ENCODE measurements at places on chromosomes 11 and 22. TPM values are rescaled to one million over a fixed set of nuclear protein-coding genes. Genes with fewer than 3 reads are reported as not detected.

DNA sequence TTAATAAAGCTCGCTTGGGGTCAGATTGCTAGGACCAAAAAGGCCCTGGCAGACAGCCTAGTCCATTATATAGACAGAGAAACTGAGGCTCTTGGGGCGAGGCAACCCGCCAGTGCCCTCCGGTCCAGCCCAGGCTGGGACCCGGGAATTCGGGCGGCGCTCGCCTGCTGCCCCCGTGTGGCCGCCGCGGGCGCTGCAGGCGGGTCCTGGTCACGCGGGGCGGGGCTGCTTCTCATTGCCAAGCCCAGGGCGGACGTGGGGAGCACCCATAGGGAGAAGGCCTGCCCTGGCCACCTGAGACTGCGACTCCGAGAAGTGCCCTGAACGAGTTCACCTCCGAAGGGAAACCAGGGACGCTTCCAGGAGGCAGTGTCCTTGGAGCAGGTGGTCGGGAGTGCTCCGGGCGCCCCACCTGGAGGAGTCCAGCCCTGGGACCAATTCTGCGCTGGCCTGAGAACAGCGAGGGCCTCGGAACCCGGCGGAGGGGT lies 36.0 kb upstream of the CSNK1E start:
- H3K4me1 ChIP-seq, result peaks cover 7% of the 10 kb centered on the region
- no peaks in the 10 kb centered on the region for H3K36me3 ChIP-seq
- no peak overlapping the region for H3K27ac ChIP-seq
- peaks cover 4% of the 10 kb centered on the region for H3K27me3 ChIP-seq

Gene MPPED1
- total RNA-seq, result not detected

DNA sequence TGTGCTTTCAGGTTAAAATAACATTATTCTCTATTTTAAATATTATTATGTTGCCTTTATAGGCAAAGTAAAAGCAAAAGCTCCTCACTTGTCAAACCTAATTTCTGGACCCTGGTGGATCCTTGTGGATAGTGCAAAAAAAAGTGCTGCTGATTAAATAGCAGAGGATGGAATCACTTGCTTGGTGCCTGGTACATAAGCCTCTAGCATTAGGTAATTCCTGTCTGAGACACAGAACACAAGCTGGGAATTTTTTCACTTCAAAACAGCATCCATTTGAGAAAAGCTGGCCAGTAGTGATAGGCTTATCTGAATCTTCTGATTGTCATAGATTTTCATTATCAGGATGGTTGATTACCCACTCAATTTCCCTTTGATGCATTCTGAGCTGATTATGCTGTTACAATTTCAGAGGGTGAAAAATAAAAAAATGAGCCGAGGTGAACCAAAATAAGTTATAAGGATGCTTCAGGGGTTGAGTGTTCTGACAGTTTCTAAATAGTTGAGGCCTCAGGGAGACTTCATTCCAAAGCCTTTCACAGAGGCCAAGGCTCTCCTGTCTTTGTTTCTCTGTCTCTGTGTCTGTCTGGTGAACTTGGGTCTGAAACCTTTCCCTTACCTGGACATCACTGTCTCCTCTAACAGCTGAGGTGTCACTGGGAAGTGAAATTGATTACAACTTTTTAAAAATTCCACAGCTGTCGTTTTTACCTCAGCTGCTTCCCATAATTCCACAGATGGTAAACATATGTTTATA lies 242.9 kb downstream of the NELL1 start:
- no peak overlapping the region for H3K4me3 ChIP-seq
- no peaks in the 10 kb centered on the region for H3K27me3 ChIP-seq
- peaks cover 4% of the 10 kb centered on the region for H3K36me3 ChIP-seq
- H3K4me1 ChIP-seq, result no peaks in the 10 kb centered on the region
- no peak for DNase-seq

DNA sequence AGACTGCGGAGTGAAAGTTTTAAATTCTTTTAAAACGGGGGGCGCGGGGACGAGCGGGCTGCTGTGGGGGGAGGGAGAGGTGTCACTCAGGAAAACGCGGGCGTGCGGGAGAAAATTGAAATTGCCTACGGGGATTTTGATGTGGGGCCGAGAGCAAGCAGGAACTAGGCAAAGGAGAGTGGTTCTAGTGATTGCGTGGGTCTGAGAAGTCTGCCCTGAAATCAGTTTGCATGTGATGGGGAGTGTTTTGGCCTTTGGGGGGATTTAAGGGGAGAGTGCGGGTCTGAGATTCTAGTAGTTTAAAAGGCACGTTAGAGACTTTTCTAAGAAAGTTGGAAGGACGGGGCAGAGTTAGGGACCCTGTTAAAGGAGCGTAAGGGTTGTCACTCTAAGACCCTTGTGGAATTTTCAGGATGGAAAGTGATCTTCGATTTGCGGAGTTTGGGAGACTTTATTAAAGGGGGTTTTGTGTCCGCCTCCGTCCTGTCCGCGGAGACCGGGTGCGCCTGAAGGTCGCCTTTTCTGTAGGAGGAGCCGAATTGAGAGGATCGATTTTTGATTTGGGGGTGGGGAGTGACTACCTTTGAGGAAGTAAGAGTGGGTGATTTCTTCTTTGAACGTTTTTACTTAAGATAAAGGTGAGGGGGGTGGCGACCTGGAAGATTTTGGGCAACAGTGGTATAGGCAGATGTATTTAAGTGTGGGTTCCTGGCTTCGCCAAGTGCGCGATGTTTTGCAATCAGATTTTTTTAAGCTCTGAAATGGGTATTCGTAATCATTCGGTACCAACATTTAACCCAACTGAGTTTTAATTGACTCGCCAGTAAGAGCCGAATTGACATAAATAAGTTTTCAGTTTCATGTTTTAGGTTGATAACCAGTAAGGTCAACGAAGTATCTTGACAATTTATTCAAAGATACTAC lies 1.1 kb downstream of the EED start:
- no peaks in the 10 kb centered on the region for H3K36me3 ChIP-seq
- DNase-seq, result no peak
- H3K27me3 ChIP-seq, result no peaks in the 10 kb centered on the region
- H3K4me3 ChIP-seq, result no peak overlapping the region
- peaks cover 45% of the 10 kb centered on the region for H3K4me1 ChIP-seq

DNA sequence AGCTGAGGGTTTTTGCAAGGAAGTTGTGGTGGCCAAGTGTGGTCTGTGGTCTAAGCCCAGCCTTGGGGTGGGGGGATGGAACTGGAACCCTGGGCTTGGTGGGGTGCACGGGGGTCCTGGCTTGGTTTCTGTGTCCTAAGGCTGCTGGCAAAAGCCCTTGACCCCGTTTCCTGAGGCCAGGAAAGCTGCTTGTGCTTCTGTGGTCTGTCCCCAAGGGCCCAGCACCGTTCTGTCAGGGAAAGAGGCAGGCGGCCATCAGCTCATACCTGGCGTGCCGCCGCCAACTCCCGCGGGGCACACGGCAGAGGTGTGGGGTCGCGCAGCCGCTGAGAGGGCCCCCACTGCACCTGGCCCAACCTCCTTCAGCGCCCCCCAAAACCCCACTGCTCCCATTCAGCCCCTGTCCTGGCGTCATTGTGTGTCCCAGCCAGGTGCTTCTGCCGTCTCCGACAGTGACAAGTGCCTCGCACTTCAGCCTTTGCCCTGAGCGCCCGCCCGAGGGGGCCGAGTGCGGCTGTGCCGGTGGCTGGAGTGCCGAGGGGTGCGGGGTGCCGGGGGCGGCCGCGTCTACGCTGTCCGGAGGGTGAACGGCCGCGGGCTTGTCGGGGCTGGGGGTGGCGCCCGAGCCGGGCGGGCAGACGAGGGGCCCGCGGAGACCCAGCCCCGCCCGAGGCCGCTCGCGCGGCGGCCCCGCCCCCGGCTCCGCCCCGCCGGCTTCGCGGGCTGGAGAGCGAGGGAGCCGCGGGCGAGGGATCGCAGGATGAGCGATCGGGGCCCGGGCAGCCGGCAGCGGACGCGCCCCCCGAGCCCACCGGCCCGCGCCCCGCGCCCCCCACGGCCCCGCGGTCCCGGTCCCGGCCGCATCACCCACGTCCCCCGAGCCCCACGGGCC lies at the start of gene CNIH2:
CNIH2 (plus strand) TSS at position 705 of the 892 bp plus-strand sequence. CDS start 282 bp downstream, outside the sequence.
- peaks cover 8% of the 10 kb centered on the region for H3K27me3 ChIP-seq
- peak within 1 kb of the TSS; percentile 71 for H3K4me3 ChIP-seq
- H3K4me1 ChIP-seq, result peaks cover 16% of the 10 kb centered on the region
- no peak for DNase-seq
- H3K36me3 ChIP-seq, result peaks cover 7% of the 10 kb centered on the region
- H3K27ac ChIP-seq, result peak within 1 kb of the TSS; percentile 55

- H3K36me3 ChIP-seq, result peaks cover 15% of the 10 kb centered on the region
- H3K4me1 ChIP-seq, result peaks cover 67% of the 10 kb centered on the region
Measured at GRCh38 chr22:26477341-26477731, 6.2 kb downstream of the HPS4 start.

GRCh38 chr11:11250470-11250869 lies 102.6 kb downstream of the CSNK2A3 start:
- H3K4me1 ChIP-seq, result no peaks in the 10 kb centered on the region
- H3K4me3 ChIP-seq, result no peak overlapping the region
- peaks cover 9% of the 10 kb centered on the region for H3K36me3 ChIP-seq
- no peak overlapping the region for H3K27ac ChIP-seq
- peaks cover 33% of the 10 kb centered on the region for H3K27me3 ChIP-seq
- no peak for DNase-seq

Gene PRG3
- not detected for total RNA-seq

Data from HFFc6 (cell line).